Stimulated activated CD4-positive, alpha-beta T cell treated with anti-CD3 and anti-CD28 coated beads, Interleukin-12 subunit alpha, Interleukin-12 subunit beta, amount 100 ng/mL, for 4 hours (primary cell): ENCODE measurements at places on chromosomes 7 and 10.
A peak's percentile ranks its signal among the peaks of the same experiment; 100 is the strongest.

DNA sequence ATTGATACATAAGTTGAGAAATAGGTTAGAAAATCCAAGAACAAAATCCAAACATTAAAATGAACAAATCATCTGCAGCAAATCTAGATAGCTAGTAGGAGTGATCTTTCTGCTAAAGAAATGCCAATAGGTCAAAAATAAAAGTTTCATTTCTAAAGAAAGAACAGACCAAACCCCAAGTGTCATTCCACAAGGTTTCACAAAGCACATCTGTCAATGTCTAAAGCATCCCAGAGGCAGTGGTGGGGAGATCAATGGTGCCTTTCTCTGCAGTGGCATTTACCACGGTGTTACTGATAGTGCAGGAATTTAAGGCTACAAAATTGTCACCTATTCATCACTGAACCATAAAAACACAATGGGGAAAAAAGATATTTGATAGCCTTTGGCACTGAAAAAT lies 147.9 kb downstream of the PARD3 start:
- DNase-seq = no peak

GRCh38 chr10:50556237-50557120 lies 67.3 kb downstream of the SGMS1 start:
- no peak for DNase-seq

- DNase-seq = no peak
Observed at GRCh38 chr10:61000769-61001730, 57.1 kb upstream of the RHOBTB1 start.

DNA sequence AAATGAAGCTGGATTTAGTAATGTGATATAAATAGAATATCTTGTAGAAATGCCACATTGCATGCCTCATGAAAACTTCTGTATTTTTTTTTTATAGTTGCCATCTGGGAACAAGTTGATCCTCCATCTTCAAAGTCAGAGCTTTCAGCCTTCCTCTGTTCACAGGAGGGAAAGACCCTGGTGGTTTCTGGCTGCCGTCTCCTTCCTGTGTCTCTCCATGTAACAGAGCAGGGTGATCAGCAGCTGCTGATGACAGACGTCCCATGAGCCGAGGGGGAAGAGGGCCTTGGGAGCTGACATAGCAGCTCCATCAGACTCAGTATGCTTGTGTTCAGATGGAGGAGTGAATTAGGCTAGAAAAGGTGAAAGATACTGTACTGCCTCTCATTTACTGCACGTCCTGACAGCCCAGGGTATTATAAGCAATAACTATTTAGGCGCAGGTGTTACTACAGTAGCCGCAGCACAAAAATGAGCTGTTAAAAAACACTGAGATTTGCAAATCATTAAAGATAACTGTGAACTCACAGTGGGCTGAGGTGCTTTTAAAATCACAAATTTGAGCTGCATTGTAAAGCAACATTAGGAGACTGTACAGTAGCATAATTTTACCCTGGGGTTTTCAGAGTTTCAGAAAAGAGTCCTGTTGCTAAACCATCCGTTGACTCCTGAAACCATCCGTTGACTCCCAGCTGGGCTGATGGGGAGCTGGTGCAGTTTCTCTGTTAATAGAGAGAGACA lies 103.3 kb downstream of the CFAP58 start:
- no peak for DNase-seq

DNA sequence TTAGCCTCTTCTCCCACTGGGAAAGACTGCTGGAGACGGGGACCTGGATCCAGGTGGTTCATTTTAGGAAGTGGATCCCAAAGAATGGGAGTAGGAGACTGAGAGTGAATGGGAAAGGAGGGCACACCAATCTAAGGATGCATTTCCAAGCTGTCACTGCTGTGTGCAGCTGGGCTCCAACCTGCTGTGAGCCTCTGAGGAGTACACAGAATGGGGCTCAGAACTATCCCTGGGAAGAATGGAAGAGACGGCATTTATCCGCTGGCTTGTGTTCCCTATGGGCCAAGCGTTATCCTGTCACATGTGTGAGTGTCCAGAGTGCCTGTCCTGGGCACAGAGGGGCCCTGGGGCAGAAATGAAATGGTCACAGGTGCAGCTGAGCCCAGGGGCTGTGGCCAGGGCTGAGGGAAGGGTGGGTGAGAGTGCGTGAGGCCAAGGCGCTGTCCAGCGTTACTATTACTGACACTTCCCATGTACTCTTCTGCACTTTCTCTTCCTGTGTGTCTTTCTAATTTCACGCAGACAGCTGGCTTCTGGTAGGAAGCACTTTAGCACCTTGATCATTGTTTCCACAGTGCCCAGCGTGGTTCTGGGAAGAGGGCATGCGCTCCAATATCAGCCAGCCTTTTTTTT lies 35.4 kb upstream of the PODXL start:
- DNase-seq = no peak

GRCh38 chr10:1560535-1561192 lies 176.7 kb downstream of the ADARB2 start:
- no peak for DNase-seq

DNA sequence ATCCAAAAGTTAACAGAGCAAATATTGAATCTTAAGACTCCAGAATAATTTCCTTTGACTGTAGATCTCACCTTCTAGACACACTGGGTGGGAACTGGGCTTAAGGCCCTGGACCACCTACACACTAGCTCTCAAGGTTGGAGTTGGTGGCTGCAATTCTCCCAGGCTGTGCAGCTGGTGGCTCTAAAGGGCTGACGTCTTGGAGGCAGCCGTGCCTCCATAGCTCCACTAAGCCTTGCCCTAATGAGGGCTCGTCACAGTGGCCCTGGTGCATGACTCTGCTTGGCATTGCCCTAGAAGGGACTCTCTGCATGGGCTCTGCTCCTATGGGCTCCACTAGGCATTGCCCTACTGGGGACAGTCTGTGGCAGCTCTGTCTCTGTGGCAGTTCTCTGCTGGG lies 1005.2 kb downstream of the CCSER2 start:
- no peak for DNase-seq

GRCh38 chr7:140640727-140641523 lies at the start of gene DENND2A:
TSS of gene DENND2A (minus strand) at chr7:140640813. CDS start at chr7:140602397, 38,416 bp downstream.
- no peak for DNase-seq

DNA sequence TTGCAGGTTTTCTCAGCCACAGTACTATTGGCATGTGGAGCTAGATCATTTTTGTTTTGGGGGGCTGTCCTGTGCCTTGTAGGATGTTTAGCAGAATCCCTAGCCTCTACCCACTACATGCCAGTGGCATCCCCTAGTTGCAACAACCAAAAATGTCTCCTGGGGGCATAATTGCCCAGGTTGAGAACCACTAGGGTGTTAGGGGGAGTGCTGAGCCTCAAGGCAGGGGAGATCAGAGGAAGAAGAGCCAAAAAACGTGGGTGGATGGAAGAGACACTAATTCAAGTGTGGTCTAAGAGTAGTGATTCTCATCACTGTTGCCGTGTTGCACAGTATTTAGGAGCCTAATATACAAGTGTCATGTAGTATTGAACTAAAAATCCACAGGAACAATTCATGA lies 31.7 kb upstream of the CCNY start:
- DNase-seq = no peak

DNA sequence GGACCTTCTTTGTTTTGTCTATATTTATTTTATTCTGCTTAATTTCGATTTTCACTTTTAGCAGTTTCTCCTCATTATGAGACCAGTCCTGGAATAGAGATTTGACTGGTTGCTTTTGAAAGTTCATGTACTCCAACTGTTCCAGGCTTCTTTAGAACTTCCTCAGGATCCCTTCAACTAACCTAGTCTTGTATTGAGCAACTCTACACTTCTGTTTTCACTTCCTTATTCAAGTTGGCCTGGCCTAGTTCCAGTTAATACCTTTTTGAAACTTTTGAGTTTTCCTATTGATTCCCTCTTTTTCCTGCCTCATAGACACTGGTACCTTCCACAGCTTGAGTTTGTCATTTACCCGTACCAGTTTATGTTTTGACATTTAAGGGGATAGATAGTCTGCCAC lies 421.7 kb downstream of the ATRNL1 start:
- DNase-seq = no peak

GRCh38 chr10:101095550-101096213 lies 33.9 kb downstream of the KAZALD1 start:
- peak; percentile 63 for DNase-seq
